ENCODE measurements at places on chromosomes 7 and 10.

- DNase-seq, result no peak
Measured at GRCh38 chr10:5776136-5776880, 36.9 kb downstream of the GDI2 start.

GRCh38 chr10:78860260-78860914 lies 208.4 kb upstream of the ZMIZ1 start:
- DNase-seq, result no peak

- peak; percentile 76 for DNase-seq
Measured at GRCh38 chr10:99612167-99612831, 7.9 kb downstream of the SLC25A28 start.

GRCh38 chr10:130389906-130390305 lies 253.7 kb downstream of the GLRX3 start:
- no peak for DNase-seq

GRCh38 chr10:8719971-8720370 lies 665.5 kb downstream of the GATA3 start:
- no peak for DNase-seq

DNA sequence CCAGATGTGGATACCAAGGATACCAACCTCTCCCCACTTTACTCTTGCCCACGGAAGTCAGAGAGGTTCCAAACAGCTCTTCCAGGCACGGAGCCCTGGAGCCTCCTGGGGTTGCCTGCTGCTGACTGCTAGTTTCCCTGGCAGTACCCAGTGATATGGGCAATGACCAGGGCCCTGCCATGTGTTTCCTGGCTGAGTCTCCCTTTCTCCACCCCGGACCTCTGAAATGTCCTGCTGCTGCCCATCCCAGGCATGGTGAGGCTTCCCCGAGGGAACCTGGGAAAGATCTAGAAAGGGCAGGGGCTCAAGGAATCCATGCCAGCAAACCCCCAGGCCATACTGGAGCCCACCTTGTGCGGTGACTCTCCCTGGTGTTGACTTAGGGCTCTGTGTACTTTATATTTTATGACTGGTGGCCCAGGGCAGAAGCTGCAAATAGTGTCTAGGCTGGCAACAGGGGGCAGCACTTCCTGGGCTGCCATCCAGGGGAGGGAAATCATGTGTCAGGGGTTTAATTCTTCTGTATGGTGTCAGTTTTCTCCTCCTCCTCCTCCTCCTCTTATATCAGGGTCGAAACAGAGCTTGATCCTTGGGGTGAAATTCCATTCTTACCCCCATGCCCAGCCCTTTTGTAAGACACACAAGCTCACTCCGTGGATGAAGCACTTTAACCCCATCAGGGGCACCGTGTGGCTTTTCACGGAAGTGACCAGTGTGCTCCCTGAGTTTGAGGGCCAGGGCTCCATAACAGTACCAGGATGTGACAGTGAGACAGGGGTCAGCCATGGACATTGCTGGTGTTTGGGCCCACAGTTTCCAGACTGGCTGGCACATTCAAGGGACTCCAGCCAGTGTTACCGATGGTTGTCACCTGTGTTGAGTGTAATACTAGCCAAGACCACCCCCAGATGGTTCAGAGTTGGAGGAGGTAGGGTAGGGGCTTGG lies 62.4 kb upstream of the GDF10 start:
- no peak for DNase-seq

DNA sequence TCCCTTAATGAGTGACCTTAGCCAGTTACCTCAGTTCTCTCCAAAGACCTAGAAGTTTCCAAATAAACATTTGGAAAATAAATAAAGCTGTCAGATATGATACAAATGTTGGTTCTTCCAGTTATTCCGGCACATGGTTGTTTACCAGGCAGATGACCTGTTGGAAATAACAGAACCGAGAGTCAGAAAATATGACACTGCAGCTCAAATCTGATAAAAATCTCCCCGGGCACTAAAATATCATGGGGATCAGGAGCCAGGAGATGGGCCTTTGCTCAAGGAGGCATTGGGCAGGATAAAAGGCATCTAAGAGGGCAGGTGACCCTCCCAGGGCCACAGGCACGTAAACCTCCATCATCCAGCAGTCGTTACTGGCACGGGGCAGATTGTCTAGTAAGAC lies 164.0 kb upstream of the LYZL1 start:
- DNase-seq, result no peak

DNA sequence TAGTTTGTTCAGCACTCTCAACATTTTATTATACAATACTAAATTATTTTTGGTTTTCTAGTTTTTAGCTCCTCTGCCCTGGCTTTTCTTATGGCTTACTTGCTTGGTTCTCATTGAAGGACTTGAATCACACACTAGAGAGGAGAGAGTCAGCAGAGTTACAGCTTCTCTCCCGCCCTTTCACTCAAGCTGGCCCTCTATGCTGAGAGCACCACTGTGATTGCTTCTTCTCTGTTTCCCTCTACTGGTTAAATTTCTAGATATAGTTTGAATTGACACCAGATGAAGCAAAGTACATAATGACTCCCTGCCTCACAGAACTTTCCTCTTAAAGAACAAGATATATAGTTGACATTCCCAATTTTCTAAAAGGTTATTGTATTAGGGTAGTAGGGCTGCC lies 767.3 kb upstream of the SORCS1 start:
- DNase-seq, result no peak

DNA sequence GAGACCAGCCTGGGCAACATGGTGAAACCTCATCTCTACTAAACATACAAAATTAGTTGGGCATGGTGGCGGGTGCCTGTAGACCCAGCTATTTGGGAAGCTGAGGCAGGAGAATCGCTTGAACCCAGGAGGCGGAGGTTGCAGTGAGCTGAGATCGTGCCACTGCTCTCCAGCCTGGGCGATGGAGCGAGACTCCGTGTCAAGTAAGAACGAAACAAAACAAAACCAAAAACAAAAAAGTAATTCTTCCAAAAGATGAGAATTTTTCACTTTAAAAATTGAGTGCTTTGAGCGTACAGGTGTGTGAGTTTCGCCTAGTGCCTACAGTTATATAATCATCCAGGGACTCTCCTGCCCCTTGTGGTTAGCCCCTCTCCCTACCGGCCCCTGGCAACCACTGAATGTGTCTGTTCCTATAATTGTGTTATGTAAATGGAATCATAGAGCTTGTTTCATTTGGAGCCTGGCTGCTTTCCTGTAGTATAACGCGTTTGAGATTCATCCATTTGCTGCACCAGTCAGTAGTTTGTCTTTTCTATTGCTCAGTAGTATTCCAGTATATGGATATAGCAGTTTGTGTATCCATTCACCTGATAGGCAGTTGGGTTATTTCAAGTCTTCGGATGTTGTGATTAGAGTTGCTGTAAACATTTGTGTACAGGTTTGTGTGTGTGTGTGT lies 80.0 kb downstream of the RBM33 start:
- DNase-seq, result peak; percentile 70

- no peak for DNase-seq
Measured at GRCh38 chr7:35768346-35768745, 32.5 kb upstream of the SEPTIN7 start.

DNA sequence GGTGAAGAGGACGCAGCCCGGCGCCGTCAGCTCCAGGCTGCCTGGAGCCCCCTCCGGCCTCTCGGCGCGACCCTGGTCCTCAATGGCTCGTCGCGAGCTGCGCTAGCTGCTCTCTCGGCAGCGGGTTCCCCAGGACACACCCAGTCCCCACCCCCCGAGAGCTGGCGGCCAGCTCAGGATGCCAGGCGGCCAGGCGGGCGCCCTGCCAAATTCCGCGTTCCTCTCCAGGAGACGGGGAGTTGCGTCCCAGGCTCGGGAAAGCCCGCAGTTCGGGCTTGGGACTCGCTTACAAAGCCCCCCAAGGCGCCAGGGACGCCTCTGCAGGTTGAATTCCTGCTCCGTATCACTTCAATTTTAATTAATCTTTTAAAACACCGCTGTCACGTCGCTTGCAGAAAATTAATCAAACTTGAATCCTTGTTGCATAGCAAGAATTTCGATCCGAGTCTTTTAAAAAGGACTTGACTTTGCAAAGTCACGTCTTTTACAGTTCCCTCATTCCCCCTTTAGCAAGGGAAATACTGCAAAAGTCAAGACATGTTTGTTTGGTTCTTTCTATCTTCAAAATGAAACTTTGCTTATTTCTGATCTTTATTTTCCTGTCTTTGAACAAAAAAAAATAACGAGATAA lies 28.2 kb downstream of the SKIDA1 start:
- no peak for DNase-seq

GRCh38 chr7:29005829-29006228 lies 47.7 kb upstream of the TRIL start:
- no peak for DNase-seq

DNA sequence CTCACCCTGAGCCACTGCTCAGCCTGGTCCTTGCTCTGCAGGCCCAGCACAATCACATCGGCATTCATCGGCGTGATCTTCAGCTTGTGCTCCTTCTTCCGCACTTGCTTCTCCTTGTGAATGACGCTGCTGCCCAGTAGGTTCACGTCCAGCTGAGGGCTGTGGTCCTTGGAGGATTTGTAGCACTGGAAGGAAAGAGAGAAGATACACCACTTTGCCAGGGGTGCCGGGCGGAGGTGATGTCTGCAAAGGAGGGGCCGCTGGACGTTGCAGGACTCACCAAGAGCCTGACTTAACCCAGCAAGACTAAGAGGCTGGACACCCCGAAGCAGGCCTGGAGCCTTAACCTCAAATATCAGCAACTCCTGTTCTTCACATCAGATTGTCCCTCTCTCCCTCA lies 74.8 kb downstream of the VWA2 start:
- no peak for DNase-seq

DNA sequence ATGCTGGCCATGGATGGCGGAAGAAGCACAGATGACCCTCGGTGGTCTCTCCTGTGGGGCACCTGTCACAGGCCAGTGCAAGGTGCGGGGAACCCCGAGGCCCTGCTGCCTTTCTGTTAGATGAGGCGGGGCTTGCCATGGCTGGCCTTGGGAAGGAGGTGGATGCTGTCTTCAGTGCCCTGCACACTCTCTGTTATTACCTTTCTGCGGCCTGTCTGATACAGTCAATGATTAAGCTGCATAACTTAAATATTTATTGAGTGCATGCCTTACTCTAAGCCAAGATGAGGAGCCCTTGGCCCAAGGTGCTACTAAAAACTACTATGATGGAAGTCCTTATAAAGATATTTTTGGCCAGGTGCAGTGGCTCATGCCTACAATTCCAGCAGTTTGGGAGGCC lies 36.7 kb upstream of the MNX1 start:
- DNase-seq, result no peak

- no peak for DNase-seq
Measured at GRCh38 chr10:34175121-34175520, 640.0 kb downstream of the PARD3 start.

DNA sequence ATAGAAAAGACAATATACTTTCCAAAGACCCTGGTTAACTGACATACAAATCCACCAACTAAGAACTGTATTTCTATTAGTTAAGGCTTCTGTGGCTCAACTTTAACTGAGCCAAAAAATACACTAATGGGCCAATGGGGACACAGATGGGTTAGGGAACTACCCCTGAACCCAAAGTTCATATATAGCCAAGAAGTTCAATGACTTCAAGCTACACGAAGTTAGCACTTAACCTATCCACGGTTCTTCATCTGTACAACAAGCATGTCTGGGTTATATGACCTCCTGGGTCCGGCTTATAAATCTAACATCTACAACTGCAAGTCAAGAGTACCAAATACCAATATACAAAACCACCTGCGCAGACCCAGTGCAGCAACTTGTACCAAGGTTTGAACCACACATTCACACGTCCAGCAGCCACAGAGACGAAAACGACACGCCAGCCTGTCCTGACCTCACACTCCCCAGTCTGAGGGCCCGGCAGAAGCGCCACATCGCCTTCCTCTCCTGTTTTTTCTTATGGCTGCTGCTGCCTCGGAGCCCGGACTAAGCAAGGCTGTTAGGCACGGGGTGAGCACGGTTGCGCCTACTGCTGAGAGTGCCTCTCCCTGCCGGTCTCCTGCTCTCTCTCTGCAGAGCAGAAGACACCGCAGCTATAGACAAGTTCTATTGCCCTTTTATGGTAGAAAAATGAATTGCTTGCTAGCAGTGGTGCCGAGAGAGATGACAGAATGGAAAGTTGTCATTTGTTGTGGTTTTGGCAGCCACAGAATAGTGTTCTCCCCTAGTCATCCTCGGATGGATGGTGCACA lies 86.3 kb downstream of the RNF216 start:
- peak; percentile 58 for DNase-seq

- DNase-seq, result no peak
Measured at GRCh38 chr7:77360104-77360503, 56.0 kb downstream of the GSAP start.

DNA sequence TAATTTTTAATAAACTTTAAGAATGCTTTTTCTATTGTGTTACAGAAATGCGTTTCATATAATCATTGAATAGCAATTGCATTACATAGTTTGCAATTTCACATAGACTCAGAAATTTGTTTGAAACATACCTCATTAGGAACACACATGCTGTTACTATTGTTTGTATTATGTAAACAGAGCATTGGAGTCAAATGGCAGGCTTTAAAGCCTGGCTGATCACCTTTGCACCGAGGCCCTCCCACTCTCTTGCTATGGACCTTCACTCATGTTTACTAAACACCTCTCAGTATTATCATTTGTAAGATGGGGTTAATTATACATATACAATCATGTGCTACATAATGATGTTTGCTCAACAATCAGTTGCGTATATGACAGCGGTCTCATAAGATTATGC lies 203.6 kb upstream of the NPSR1 start:
- no peak for DNase-seq

DNA sequence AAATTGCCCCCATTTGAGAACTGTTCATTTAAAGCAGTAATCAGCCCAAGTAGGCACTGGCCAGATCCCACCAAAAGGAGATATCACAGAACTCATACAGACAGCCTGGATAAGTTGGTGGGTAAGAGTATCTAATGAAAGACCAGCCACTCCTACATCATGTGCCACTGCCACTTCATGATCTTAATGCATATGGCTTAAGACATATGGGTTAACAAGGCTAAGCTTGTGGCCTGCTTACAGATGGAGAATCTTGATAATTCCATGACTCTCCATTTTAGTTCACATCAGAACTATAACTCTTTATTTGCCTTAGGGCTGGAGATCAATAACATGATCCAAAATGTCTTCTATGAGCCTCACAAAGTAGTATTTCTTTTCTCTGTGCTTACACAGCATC lies 6.8 kb upstream of the IFIT1B start:
- DNase-seq, result no peak

GRCh38 chr10:65769828-65770227 lies 1156.0 kb upstream of the LRRTM3 start:
- DNase-seq, result no peak

DNA sequence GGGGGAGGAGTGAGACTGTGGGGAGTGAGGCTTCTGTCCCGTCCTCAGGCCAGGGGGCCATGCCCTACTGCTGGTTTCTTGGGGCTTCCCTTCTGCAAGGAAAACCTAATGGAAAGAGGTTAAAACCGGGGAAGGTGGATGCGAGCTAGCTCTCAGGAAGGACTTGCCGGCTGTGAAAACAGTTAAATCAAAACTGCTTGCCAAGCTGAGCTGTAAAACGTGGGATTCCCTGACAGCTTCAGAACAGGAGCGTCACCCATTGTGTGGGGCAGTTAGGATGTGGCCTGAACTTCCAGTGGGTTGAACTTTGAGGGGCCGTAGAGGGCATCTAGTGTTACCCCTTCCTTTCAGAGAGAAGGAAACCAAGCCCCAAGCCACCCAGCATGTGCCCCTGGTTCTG lies 13.1 kb downstream of the TSPAN15 start:
- no peak for DNase-seq

- no peak for DNase-seq
Measured at GRCh38 chr7:101718363-101719122, 89.4 kb upstream of the MYL10 start.

All from B cell (primary cell).